Neural progenitor cell (in vitro differentiated cells): ENCODE measurements at places on chromosomes 16 and 17. TPM values are rescaled to one million over a fixed set of nuclear protein-coding genes. Genes with fewer than 3 reads are reported as not detected.

DNA sequence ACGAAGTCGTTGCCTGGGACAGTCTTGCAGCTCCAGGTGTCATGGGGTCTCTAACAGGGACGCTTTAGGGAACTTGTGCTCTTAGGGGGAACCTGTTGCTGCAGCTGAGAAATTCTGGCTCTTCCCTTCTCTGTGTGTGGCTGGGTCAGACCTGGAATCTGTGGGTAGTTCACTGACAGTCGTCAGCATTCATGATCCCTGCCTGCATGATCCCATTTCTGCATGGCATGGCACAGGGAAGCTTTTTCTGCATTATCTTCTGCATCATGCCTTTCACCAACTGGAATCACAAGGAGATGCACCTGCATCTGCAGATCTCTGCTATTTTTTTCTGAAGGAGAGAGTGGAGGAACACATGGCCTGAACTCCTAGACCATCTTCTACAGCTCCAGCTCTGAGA lies 85.6 kb downstream of the SOX9 start:
- no peak for DNase-seq

The SETD1A gene
- total RNA-seq, result 3.2 and 5.8 TPM in 2 replicates

GRCh38 chr17:13594762-13595598 lies 6.7 kb downstream of the HS3ST3A1 start:
- peak; percentile 90 for DNase-seq

- DNase-seq, result no peak
These were observed 12.7 kb upstream of the NSRP1 start for GRCh38 chr17:30103921-30104320.

The EPOP gene
- total RNA-seq, result 8.0 and 19.3 TPM in 2 replicates

The CARD14 gene
- total RNA-seq, result 0.56 and 0.60 TPM in 2 replicates

DNA sequence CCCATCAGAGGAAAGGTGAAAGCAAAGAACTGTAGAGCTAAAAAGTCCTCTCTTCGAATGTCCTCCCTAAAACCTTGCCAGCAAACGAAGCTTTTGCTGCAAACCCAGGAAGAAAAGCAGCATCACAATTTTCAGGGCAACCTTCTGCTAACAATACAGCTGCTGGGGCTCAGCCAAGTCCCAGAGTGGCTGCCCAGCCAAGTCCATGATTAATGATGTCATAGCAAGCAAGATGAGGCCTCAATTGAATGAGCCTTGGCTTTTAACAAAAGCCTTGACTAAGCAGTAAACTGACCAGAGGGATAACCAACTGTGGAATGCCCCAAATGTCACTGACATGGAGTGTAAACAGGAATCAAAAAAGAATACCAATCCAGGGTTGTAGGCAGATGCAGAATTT lies 342.7 kb downstream of the PMP22 start:
- DNase-seq, result no peak

- DNase-seq, result no peak
These were observed 67.6 kb downstream of the CDH13 start for GRCh38 chr16:82694239-82694874.

DNA sequence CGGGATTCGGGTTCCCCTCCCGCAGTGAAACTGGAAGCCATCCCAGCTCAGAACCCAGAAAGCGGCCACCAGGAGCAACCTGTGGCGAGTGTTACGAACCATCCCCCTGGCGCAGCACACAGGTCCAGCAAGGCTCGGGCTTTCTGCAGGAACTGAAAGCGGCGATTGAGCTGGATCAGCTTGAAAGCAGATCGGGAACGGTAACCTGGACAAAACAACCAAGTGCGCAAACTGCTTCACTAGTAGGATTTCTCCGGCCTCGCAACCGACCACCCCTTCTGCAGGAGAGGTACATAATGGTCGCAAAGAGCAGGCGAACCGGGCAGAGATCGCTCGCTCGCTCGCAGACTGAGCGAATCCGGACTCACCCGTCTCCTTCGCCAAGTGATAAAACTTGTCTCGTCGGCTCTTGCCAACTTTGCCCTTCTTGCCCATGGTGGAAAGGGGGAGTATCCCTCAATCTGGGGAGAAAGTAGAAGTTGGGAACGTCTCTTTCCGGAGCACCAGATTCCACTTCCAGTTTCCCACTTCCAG lies 696 bp upstream of the PSMC5 start:
- peak; percentile 49 for DNase-seq

- no peak for DNase-seq
These were observed 9.3 kb downstream of the NOD2 start for GRCh38 chr16:50702725-50703124.

The TNP2 gene
- not detected in 2 replicates for total RNA-seq

- peak; percentile 43 for DNase-seq
These were observed 13.2 kb upstream of the CDIPT start for GRCh38 chr16:29876217-29876593.

The NDE1 gene
- 85.3 and 88.1 TPM in 2 replicates for total RNA-seq

GRCh38 chr16:90081606-90081970 lies 4.5 kb upstream of the PRDM7 start:
- DNase-seq, result peak; percentile 20

The PRSS53 gene
- 2.3 and 7.7 TPM in 2 replicates for total RNA-seq

GRCh38 chr16:52123842-52124241 lies 423.1 kb downstream of the TOX3 start:
- DNase-seq, result no peak
